ENCODE measurements at places on chromosomes 3 and 15.

DNA sequence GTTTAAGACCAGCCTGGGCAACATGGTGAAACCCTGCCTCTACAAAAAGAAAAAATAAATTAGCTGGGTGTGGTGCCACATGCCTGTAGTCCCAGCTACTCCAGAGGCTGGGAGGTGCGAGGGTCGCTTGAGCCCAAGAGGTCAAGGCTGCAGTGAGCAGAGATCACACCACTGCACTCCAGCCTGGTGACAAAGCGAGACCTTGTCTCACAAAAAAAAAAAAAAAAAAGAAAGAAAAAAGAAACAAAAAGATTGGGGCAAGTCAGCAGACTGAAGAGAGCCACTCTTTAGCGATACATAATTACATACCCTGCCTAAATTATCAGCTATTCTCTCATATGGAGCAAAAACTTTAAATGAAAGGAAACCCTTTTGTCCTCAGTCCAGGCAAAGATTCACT, 53.6 kb upstream of the MAP3K13 start:
- no peak for DNase-seq

DNA sequence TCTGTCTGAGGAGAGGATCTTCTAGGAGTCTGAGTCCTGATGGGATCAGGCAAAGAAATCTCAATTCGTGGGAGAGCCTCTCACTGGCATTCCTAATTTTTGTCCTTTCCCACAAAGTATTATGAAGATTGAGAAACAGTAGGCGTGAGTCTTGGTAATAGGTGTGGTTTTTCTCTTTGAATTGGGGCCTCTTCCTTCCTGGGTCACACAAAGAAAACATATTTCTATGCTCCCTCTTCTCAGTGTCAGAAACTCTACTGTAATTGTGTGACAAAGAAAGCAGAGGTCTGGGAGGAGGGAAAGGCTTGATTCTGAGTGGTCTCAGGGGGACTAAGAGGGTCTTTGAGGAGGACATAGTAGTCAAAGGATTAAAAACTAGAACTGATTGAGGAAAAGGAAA, 6.0 kb downstream of the GABRR3 start:
- DNase-seq, result no peak

DNA sequence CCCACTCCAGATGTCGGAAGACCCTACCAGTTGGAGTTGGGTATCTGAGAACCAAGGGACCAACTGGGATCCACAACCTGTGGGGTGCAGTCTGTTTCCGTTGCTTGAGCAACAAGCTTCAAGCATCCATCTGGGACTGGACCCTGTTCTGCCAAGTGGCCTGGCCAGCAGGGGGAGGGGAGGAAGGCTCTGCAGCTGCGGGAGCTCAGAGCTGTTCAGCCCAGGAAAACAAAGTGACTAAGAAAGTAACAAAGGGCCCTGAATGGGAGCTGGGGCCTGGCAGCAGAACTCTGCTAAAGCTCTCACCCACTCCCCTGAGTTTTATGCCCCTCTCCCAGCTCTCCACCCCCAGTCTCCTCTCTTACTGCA, 2.7 kb downstream of the TYRO3 start:
- DNase-seq, result no peak

- DNase-seq, result no peak
Measured at GRCh38 chr15:89680282-89680873, 1.2 kb upstream of the PLIN1 start.

GRCh38 chr3:52144034-52144795, 10.0 kb downstream of the POC1A start:
- DNase-seq, result peak; percentile 77

DNA sequence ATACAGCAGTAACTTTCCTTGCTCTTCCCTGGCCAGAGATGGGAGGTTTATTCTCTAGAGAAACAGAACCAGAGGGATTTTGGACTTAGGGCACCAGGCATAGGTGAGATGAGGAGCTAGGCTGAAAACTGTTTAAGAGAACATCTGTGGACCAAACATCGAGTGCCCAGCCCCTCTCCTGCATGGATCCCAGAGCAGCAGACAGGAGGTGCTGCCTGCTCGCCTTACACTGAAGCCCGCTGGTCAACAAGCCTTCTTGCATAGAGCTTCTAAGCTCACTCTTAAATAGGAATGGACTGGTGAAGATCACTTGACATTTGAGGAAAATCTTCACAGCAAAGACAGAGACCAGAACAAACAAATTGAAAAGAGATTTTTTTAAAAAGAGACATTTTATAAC, 41.2 kb downstream of the PARP15 start:
- DNase-seq, result no peak

- peak; percentile 28 for DNase-seq
Measured at GRCh38 chr3:9727041-9727595, 4.4 kb upstream of the BRPF1 start.

- no peak for DNase-seq
Measured at GRCh38 chr15:90309020-90309419, 43.1 kb upstream of the ZNF774 start.

DNA sequence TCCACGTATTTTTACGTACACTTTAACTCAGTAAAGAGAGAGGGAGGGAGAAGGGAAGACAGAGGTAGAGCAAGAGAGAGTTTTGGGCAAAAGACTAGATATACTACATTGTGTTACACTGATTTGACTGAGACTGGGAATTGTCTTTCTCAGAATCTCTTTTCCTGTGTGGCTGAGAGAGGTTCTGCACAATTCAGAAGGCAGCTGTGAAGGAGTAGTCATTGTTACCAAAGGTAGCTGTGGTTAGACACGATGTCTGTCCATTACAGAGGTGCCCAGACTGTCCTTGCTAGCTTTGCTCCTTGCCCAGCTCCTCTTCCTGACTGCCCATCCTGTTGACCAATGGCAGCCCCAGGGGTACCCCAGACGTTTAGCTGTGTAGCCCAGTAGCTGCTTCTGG, 577.5 kb upstream of the CBLB start:
- DNase-seq, result no peak

GRCh38 chr3:194254040-194254439, 97.1 kb downstream of the CPN2 start:
- DNase-seq, result no peak

GRCh38 chr3:13234666-13235065, 161.4 kb upstream of the IQSEC1 start:
- no peak for DNase-seq

DNA sequence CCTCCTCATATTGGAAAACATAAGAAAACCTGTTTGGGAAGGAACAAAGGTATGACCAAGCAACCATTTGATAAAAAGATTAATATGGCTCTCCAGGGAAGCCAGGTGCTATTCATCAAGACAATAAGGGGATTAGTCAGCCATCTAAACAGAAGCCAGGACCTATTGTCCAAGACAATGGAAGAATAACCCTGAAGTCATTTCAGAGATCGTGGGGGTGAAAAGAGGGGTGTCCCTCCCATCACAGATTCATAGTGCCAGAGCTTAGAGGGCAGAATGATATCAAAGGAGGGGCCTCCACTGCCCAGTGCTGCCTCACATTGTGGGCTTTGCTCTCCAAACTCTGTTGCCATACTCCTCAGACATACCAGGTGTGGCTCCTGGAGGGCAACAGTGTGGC, 73.5 kb downstream of the DAPK2 start:
- DNase-seq, result no peak

DNA sequence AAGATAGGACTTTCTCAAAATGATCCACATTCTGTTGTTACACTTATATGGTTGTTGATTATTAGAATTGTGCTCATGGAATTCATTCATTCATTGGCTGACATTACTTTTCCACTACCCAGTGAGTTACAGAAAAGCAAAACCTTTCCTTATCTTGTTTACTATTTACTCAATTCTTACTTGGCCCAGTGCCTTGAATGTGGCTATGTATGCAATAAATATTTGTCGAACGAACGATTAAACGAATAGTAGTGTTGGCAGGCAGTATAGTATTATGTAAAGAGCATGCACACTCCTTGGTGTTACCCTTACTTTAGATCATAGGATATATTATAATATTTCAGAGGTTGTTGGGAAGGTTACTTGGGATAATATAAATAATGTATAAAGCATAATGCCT, 31.0 kb downstream of the CTDSPL2 start:
- DNase-seq, result no peak

- DNase-seq, result no peak
Measured at GRCh38 chr15:92899601-92899947, 550 bp upstream of the CHD2 start.

Data from central memory CD8-positive, alpha-beta T cell (primary cell).